Stimulated activated CD4-positive, alpha-beta T cell treated with anti-CD3 and anti-CD28 coated beads, Interleukin-15, amount 100 ng/mL, for 24 hours (primary cell): ENCODE measurements at places on chromosomes 16 and 17.

- DNase-seq: no peak
Observed at GRCh38 chr16:14063618-14064581, 7.2 kb upstream of the MRTFB start.

GRCh38 chr16:51526621-51527020, 375.6 kb upstream of the SALL1 start:
- no peak for DNase-seq

DNA sequence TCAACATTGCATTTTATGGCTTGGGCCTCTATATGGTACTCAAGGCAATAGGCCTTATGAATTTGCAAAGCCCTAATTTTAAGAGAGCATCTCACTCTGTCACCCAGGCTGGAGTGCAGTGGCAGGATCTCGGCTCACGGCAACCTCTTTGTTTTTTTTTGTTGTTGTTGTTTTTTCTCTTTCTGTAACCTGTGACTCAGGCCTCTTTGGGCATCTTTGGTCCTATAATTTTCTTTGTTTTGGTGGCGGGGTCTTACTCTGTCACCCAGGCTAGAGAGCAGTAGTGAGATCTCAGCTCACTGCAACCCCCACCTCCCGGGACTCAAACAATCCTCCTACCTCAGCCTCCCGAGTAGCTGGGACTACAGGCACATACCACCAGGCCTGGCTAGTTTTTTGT, 21.8 kb upstream of the HERPUD1 start:
- DNase-seq: no peak

GRCh38 chr17:47989700-47990099, 18.8 kb downstream of the CDK5RAP3 start:
- DNase-seq: no peak

GRCh38 chr17:9443811-9444210, 131.8 kb downstream of the STX8 start:
- no peak for DNase-seq

DNA sequence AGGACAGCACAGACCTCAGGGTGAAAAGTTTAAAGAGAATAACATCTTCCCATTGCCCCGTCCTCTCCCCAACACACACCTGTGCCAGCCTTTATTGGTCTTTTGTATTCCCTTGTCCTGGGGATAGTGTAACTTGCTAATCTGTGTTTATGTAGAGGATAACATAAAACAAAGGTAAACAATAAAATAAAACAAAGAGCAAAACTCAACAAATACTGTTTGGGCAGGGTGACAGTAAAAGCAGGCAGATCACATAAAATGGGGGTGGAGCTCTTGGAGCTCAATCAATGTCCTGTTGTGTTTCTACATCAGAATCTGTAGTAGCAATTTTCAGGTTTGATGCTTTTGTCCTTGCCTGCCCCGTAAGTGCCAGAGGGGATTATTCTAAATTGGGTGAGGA, 1939.7 kb downstream of the TP53TG3F start:
- DNase-seq: no peak

GRCh38 chr17:66448026-66448639, 145.7 kb downstream of the PRKCA start:
- DNase-seq: no peak

DNA sequence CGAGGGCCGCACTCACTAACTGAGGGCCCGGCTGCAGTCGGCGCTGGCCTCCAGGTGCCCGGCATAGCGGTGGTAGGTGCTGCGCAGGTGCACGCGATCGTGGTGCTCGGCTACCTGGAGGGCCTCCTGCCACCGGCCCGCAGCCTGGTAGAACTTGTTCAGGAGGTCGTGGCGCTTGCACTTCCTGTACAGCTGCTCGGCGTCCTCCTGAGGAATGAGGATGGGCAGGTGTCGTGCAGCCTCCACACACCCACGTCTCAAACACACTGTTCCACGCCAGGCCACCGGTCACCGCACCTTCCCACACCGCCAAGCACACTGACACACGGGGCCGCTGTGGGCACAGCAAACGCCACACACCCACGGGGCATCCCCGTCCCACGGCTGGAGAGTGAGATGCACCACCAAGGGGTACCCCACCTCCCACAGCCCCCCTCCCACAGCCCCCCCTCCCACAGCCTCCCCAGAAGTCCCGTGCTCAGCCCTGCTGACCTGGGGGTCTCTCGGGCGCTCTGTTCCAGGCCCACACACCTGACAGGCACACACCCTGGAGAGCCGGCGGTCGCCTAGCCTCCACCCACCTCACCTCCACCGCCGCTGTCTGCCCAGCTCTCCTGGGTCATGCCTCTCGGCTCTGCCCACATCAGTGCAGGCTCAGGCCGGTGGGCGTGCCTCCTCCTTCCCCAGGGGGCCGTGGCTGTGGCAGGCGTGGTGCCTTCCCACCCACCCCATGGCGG, 7.4 kb upstream of the TMEM204 start:
- DNase-seq: no peak

GRCh38 chr16:24748242-24748641, 18.8 kb downstream of the TNRC6A start:
- DNase-seq: peak; percentile 22

DNA sequence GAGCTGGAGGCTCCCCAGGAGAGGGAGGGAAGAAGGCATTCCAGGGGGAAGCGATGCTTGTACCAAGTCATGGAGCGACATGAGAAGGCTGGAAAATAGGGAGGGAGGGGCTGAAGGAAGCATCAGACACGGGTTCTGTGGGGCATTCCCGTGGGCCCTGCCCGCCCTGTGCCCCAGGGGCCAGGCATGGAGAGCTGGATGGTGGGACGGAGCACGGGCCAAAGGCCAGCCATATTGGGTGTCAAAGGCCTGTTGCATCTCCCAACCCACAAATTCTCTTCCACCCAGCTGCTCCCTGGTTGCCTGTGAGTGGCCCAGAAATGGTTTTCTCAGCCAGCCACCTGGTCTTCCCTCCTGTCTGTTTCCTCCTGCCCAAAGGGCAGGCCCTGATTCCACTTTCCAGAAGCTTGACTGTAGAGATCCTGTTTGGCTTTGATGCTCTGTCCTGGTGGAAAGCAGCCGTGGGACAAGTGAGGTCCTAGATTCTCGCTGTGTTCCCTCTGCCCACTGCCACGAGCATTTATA, 3.2 kb downstream of the CDR2L start:
- DNase-seq: no peak

DNA sequence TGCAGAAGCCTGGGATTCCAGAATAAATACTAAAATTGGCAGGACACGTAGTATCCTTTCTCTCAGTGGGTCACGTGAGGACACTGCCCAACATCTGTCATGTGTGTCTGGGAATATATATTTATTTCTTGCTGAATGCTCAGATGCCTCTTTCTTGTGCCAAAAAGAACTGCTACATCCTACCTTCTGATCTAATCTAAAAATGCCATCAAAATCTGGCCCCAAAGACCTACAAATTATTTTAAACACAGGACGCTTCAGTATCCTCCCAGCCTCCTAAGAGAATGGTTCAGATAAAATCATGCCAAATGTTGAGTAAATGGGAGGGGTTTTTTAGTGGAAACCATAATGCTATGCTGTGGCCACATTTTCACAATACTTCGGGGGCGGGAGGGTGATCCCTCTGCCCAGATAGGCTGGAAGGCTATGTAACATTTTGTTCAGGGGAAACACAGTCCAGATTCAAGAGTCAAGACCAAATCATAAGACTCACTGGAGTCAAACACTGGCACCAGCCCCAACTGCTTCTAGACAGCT, 22.9 kb upstream of the CORO6 start:
- no peak for DNase-seq

DNA sequence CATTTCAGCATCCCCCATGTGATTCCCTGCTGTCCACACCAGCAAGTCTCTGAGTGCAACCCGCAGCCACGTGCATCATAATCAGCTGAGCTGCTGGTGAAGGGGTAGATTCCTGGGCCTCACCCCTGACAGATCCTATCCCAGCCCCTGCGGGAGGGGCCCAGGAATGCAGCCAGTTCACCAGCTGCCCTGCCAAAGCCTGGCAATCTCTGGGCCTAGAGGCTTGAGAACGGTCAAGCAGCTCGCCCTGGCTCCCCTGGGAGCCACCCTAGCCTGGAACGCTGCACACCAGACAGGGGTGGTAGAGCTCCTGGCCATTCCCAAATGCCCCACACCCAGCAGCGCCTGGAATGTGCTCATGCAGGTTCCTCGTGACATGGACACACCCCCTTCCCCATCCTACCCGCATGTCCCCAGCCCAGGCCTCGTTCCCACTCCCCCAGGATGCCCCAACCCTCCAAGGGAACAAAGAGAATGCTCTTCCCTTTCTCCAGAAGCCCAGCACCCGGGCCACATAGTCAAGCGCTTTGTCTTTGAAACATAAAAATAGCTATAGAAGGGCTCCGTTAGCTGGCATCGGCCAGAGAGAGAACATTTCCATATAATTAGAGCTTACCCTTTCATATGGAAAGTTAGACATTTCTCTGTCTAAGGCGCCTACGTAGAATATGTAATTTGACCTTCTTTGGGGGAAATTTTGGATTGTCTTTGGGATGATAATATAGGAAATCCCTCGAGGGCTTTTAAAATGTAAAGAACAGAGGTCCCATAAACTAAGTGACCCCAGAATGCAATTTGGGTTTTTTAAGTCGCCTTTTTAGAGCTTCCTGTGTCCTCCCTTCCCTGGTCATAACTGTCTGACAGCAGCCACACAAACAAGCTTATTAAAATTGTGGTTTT, 3.4 kb downstream of the CEP295NL start:
- DNase-seq: no peak

DNA sequence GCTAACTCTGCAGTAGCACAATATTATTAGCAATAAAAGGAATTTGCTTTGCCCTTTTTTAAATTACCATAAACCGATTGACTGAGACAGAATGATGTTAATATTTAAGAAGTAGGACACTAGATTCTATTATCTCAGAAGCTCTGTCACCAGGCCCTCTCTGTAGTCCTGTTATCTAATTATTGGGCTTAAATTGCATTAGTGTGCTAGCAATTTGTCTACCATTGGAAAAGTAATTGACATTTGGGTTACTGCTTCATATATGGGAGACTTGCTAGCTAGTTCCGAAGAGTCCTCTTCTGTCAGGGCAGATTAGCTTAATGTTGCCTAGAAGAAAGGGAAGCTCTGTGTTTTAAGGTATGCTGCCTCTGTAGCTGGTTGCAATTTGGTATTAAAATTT, 1107.3 kb upstream of the EEF2KMT start:
- no peak for DNase-seq

DNA sequence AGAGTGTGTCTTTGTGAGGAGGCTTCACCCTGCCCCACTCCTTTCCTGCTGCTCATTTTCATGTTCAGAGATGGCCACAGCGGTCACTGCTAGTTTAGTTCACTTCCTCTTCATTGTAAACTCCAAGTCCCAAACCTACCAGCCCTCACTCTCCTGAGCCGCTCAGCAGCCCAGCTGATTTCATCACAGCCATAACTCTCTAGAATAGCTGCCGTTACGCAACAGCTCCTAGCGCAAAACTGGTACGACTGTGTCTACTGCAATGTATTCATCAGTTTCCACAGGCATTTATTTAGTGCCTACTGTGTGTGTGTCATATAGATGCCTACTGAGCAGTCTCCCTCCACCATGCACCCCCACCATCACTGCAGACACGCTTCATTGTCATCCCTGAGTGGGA, 233.5 kb upstream of the RPL38 start:
- no peak for DNase-seq
